NCI-H1105 treated with DMSO at 0.1 percent for 48 hours (cell line): ENCODE measurements at places on chromosomes 12 and 14.

DNA sequence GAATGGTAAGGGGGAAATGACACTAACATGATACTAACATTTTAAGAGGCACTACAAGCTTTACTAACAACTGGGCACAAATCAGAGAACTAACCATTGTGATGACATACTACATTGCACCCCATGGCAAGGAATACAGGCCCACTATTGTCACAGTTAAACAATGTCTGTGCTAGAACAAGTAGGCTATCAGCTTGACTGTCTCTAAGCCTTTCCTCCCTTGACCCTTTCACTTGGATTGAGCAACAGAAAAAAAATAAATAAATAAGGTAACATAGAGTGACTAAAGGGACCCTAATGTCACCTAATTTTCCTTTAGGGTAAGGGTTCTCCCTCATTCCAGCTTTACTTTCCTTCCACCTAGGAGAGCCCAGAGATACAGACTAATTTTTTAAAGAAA lies 4.4 kb downstream of the SLC38A2 start:
- DNase-seq, result no peak

- DNase-seq, result no peak
Measured at GRCh38 chr12:102806110-102806509, 110.9 kb downstream of the PAH start.

GRCh38 chr12:104510873-104511440 lies 54.2 kb downstream of the CHST11 start:
- no peak for DNase-seq

- DNase-seq, result no peak
Measured at GRCh38 chr14:40806471-40806870, 800.2 kb upstream of the LRFN5 start.

DNA sequence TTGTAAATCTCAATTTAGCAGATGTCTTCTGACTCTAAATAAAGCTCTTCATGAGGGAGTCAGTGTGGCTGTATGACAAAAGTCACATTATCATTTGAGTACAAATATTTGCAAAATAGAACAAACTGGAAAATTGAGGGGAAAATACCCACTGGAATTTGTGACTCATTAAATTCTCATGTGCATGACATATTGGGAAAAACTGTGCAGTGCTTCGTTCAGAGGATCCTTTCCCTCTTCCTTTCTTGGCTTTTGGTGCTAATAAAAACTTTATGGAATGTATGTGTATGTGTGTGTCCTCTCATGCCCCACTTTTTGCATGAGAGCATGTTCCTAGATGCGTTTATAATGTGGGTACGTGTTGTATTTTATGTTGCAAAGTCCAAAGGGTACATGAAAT lies 267.8 kb downstream of the KTN1 start:
- no peak for DNase-seq

GRCh38 chr12:54786081-54786480 lies 68.2 kb upstream of the MUCL1 start:
- no peak for DNase-seq

DNA sequence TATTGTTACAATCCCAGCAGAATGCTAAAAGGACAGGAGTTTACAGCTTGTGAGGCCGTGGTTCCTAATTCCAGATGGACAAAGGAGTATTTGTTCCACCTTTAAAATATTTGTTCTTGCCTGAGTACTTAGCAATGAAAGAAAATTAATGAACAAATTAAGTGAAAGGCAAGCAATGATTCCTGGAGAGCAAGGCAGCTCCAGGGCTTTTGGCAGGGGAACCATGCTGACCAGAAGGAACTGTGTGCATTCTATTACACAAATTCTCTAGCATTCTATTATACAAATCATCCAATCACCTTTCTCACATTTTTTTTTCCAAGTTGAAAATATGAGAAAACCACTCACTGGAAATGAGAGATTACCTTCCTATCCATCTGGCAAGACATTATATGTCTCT lies 1.8 kb upstream of the BMAL2 start:
- DNase-seq, result no peak

- no peak for DNase-seq
Measured at GRCh38 chr12:126811391-126811790, 1455.6 kb upstream of the TMEM132C start.

DNA sequence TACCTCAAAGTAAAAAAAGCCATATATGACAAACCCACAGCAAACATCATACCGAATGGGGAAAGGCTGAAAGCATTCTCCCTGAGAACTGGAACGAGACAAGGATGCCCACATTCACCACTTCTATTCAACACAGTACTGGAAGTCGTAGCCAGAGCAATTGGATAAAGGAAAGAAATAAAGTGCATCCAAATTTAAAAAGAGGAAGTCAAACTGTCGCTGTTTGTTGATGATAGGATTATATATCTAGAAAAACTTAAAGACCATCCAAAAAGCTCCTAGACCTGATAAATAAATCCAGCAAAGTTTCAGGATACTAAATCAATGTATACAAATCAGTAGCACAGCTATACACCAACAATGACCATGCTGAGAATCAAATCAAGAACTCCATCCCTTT lies 5.2 kb downstream of the NDUFA12 start:
- no peak for DNase-seq

GRCh38 chr12:129561304-129561703 lies 342.5 kb downstream of the TMEM132D start:
- no peak for DNase-seq

GRCh38 chr14:54782751-54783659 lies 119.6 kb downstream of the GCH1 start:
- no peak for DNase-seq

GRCh38 chr12:48903982-48904411 lies 21.3 kb downstream of the FKBP11 start:
- DNase-seq, result peak; percentile 67

DNA sequence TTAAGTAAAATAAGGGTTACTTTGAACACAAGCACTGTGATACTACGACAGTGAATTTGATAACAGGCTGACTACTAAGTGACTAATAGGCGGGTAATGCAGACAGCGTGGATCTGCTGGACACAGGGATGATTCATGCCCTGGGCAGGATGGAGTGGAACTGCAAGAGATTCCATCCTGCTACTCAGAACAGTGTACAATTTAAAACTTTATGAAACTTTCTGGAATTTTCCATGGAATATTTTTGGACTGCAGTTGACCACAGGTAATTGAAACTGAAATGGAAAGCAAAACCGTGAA lies 46.0 kb downstream of the YEATS4 start:
- DNase-seq, result no peak

- DNase-seq, result no peak
Measured at GRCh38 chr12:71475280-71475679, 35.7 kb downstream of the LGR5 start.

DNA sequence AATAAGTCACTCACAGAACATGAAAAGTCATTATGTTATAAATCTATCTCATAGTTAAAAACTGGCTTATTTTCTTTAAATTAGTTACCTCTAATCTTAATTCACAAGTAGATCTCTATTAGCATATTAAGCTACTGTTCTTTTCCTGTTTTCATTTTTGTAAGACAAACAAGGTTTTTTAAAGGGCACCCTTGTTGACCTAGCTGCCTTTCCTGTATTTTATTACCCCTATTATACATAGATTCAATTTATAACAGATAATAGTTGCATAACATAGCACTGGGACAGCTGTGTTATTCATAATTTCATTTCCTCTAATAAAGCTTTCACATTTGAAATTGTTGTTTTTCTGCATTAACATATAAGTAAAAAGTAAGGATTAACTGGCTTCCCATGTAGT lies 1500.7 kb upstream of the FLRT2 start:
- no peak for DNase-seq

GRCh38 chr12:118164798-118165486 lies 29.0 kb downstream of the PEBP1 start:
- peak; percentile 20 for DNase-seq

DNA sequence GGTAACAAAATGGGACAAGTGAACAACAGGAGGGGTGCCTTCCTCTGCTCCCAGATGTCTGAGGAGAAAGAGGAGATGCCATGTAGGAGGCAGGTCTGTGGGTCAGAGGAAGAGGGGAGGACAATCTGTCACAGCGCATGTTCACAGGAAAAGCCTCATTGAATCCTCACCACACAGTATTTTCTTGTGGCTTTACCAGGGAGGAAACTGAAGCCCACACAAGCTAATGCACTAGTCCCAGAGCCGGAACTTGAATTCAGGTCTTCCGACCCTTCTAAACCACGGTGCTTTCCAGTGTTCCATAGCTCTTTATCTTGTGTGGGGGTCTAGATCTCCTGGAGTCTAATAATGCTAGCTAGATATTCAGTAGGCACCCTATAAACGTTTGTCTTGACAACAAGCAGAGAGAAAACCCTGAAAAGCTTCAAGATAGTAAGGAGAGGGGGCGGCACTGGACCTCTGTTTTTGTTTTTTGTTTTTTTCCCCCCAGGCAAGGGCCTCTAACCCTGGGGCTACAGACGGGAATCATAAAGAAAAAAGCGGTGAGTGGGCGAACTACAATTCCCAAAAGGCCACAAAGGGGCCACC lies 371 bp upstream of the SHMT2 start:
- no peak for DNase-seq

- DNase-seq, result no peak
Measured at GRCh38 chr12:70540996-70541395, 96.2 kb downstream of the PTPRB start.

DNA sequence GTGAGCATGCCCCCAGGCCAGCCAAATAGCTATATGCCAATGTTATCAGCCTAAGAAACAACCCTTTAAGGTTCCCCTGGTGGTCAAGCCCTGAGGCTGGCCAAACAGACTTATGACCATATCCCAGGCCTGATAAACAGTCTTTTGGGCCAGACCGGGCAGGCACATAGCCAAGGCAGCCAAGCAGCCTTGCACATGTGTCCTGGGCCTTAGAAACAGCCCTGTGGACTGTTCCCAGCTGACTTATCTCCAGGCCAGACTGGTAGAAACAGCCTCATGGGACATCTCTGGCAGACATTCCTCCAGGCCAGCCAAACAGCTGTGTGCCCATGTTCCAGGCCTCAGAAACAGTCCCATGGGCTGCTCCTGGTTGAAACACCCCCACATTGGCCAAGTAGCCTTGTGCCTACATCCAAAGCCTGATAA lies 295.0 kb upstream of the MGAT4C start:
- no peak for DNase-seq

DNA sequence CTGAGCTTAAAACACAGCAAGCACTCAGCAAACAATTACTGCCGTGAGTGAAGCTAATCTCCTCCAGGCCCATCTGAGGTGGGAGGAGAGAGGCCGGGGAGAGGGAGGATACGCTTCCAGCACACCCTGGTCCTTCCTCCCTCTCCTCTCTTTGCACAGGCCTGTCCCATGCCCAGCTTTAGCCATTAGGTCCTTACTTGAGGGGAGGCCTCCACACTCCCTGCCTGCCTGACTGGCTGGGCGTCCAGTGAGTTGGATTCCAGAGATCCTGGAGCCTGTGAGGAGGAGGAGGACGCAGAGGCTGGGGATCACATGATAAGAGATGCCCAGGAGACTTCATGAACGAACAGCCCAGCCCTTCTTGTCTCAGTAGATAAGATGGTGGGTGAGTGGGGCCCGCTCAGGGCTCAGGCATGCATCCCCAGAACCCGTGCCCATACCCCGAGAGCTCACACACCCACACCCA lies 65.1 kb upstream of the NCOR2 start:
- DNase-seq, result no peak

DNA sequence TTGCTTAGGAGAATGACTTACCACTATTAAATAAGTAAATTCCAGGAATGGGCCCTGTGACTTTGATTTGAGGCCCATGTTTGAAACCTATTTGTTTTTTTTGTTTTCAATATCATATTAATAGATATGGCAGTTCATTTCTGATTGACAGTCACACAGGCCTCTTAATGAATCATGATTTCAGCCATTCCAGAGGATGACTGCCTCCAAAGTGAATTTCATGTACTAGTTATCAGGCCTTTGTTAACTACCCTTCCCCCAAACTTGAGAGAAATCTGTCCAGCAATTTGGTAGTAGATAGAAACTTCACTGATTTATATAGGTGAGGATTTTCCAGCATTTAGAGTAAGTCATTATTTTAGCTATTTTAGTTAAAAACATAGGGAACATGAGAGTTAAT lies 25.9 kb upstream of the GALNT16 start:
- DNase-seq, result no peak

GRCh38 chr14:67645414-67645813 lies 25.7 kb downstream of the ARG2 start:
- no peak for DNase-seq

- DNase-seq, result peak; percentile 62
Measured at GRCh38 chr12:122422730-122423257, 325 bp upstream of the CLIP1 start.

DNA sequence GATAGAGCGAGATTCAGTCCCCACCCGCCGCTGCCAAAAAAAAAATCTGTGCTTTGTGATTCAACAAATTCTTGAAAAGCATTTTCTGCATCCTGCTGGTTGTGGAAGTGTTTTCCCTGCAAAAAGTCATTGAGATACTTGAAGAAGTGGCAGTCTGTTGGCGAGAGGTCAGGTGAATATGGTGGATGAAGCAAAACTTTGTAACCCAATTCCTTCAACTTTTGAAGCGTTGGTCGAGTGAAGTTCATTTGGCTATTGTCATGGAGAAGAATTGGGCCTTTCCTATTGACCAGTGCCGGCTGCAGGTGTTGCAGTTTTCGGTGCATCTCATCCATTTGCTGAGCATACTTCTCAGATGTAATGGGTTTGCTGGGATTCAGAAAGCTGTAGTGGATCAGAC lies 20.9 kb downstream of the SRGAP1 start:
- no peak for DNase-seq

GRCh38 chr14:94682736-94683135 lies 70.5 kb downstream of the SERPINA3 start:
- DNase-seq, result no peak

- no peak for DNase-seq
Measured at GRCh38 chr12:110382683-110383082, 20.8 kb downstream of the ANAPC7 start.

- DNase-seq, result no peak
Measured at GRCh38 chr12:23944067-23944466, 5.4 kb downstream of the SOX5 start.

GRCh38 chr12:39852346-39852745 lies 232.7 kb upstream of the ABCD2 start:
- no peak for DNase-seq

GRCh38 chr14:99213101-99213500 lies 58.9 kb downstream of the BCL11B start:
- DNase-seq, result no peak
